ENCODE measurements at places on chromosomes 5 and 9.

GRCh38 chr9:78188594-78188993 is 47.3 kb upstream of the CEP78 start:
- DNase-seq, result no peak

GRCh38 chr5:178223828-178224335 is 8.7 kb downstream of the PHYKPL start:
- no peak for DNase-seq

- DNase-seq, result no peak
Observed at GRCh38 chr9:130358928-130359327, 85.8 kb upstream of the ASS1 start.

DNA sequence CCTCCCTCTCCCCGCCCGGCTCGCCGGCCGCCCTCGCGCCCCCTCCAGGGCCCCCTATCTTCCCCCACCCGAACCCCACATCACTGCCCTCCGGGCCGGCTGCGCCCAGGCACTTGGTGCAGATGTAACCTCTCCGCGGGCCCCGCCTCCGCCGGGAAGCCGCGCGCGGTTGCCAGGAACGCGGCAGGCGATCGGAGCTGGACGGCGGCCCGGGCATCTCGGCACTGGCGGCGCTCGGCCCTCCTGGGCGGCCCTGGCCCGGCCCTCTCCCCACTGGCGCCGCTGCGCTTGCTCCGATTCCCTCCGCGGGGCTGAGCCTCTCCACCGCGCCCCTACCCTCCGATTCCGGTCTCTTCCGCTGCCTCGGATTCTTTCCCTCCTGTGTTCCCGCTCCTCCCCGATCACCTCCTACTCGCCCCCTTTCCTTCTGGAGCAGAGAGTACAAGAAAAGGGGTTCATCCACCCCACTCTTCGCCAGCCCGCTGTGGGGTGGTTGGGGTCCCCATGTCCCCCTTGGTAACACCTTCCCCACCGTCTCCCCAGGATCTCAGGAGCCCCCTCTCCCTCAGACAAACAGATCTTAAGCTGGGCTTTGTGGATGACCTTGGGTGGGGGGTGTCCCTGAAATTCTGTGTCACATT is 70.6 kb downstream of the C9orf50 start:
- DNase-seq, result no peak

DNA sequence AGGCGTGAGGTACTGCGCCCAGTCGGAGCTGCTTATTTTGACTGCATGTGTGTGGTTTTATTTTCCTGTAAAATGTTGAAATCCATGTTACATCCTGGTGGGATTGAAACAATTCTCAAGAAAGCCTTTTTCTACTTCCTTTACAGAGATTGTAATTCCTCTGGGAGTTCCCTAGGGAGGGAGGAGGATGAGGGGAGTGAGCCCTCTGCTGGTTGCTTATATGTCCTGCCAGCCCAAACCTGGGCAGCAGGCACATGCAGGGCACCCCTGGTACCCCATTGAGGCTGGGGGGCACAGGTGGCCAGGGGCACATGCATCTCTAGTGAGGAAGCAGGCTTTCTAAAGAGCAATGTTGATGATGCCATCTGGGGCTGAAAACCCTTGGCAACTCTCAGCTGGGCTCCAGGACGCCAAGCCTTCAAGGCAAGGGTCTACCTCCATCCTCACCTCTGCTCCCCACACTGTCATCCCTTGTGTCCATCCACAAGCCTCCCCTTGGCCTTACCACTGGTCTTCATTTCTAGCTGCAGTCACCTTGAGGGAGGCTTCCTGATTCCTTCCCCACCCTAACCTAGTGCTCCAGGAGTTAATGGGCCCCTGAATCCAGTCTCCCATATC is 84.7 kb upstream of the TNFSF8 start:
- no peak for DNase-seq

DNA sequence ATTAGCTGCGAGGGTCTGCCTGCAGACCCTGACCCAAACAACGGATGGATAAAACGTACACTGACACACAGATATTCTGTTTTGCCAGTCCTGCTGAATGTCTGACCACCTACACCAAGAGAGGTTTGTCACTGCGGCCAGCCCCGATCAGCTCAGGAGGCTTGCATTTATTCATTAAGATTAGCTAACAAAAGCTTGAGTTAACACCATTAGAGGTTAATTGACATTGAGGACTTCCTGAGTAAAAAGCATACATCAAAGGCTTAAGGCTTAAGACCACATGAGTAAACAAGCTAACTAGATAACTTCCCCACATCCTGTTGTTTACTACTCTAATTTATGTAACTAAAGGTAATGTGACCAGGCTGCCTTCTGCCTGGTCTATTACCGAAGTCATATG is 198.1 kb upstream of the TRPC7 start:
- no peak for DNase-seq

DNA sequence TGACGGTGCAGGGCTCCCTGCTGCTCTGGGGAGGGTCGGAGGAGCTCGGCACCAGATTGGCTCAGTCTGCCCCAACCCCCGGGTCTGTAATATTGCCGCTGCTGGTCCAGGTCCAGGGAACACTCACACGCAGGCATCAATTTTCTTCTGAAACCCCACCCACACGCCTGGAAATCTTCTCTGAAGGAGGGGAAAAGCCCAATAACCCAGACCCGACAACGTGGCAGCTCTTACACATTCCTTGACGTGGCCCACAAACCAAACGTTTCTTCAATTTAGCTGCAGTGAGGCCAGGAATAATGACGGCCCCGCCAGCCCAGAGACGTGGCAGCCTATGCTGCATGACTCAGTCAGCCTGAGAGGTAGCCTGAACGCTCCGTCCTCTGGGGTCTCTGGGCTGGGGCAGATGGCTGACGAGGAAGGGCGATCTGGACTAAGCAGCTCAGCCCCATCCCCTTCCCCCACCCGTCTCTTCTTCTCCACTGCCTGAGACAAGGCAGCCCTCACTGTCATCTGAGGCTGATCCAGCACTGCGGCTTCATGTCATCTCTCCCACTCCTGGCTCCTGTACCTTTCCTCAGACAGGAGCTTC is 9.9 kb upstream of the SPARC start:
- no peak for DNase-seq

DNA sequence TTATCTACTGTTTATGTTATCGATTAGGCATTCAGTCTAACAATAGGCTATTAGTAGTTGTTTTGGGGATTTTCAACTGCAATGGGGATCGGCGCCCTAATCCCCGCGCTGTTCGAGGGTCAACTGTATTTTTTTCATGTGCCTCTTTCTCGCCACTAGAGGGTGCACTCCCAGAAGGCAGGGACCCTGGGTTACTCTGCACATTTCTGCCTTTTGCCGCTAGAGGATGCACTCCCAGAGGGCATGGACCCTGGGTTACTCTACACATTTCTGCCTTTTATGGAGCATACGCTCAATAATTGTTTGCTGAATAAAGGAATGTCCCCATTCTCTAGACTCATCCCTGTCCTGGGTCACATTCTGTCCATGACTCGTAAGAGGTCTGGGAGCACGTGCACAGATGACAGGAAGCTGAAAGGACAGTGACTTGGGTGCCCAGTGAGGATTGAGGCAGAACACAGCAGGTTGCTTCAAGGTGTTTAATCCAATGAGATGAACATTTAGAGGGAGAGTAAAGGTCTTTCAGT is 27.9 kb upstream of the RECK start:
- peak; percentile 57 for DNase-seq

- peak; percentile 85 for DNase-seq
Observed at GRCh38 chr9:114155263-114155994, at the start of gene COL27A1. Gene COL27A1 (plus strand): TSS chr9:114155537. CDS start chr9:114155951, 414 bp downstream.

- no peak for DNase-seq
Observed at GRCh38 chr5:140329739-140330481, 16.5 kb downstream of the HBEGF start.

- no peak for DNase-seq
Observed at GRCh38 chr9:35395706-35396101, 94.2 kb upstream of the RUSC2 start.

DNA sequence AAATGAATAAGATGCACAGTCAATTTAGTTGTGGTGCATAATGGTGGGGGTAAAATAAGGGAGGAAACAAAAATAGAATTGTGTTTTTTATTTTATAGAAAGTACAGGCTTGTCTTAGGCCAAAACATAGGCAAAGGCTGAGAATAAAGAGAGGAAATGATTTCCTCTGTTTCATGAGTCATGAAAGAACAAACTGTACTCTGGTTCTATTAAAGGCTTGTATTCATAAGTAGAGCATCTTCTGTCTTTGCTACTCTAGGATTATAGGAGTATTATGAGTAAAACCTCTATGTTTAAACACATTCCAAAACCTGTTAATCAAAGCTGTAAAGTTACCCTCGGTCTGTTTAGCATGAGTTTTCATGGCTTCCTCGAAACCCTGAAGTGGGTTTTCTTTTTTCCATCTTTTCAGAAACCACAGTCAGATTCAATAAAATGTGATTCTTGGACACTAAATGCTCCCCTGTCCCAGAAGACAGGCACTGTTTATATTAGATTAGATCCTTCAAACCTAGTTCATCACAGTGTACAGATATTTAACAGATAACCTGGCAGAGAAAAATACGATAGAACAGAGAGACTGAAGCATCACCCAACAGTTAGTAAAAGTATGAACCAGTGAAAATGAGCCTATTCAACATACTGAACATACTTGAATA is 473.9 kb upstream of the CYLC2 start:
- no peak for DNase-seq

GRCh38 chr5:113024076-113024697 is 47.6 kb downstream of the DCP2 start:
- DNase-seq, result no peak

- DNase-seq, result no peak
Observed at GRCh38 chr5:64786372-64786771, 17.6 kb downstream of the CWC27 start.

- peak; percentile 11 for DNase-seq
Observed at GRCh38 chr9:88388886-88389605, 802 bp downstream of the SPIN1 start.

- no peak for DNase-seq
Observed at GRCh38 chr5:127838661-127839060, 135.5 kb downstream of the CCDC192 start.

GRCh38 chr5:124373883-124374282 is 372.6 kb downstream of the ZNF608 start:
- no peak for DNase-seq

DNA sequence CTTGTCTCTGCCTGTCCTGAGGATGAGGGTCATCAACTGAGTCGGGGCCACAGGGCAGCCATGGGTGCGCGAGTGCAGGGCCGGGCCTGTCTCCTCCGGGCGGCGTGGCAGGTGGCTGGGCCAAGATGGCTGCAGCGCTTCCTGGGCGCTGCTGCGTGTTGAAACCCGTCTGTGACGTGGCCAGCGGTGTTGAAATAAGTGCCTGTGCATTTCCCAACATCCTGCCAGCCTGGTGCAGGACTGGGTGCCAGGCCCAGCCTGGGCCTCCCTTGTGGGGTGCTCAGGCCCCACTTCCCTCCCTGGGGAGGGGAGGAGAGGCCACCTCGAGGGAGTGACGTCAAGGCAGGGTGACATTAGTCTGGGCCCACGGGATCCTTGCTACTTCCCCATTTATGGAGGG is 45.5 kb downstream of the RXRA start:
- DNase-seq, result no peak

DNA sequence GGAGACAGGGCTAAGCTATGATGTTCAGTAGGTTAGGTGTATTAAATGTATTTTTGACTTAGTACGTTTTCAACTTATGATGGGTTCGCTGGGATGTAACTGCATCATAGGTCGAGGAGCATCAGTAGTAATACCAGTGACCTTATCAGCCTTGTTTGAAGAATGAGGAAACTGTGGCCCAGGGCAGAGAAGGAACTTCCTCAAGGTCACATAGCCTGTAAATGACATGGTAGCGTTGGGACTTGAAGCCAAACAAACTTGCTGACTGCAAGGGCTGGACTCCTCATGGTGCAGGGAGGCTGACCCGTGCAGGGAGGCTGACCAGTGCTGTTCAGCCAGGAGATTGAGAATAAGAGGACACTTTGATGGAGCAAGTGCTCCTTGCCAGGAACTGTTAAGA is 21.3 kb upstream of the PTPN3 start:
- DNase-seq, result no peak
